ENCODE measurements at places on chromosomes 3 and 15.

DNA sequence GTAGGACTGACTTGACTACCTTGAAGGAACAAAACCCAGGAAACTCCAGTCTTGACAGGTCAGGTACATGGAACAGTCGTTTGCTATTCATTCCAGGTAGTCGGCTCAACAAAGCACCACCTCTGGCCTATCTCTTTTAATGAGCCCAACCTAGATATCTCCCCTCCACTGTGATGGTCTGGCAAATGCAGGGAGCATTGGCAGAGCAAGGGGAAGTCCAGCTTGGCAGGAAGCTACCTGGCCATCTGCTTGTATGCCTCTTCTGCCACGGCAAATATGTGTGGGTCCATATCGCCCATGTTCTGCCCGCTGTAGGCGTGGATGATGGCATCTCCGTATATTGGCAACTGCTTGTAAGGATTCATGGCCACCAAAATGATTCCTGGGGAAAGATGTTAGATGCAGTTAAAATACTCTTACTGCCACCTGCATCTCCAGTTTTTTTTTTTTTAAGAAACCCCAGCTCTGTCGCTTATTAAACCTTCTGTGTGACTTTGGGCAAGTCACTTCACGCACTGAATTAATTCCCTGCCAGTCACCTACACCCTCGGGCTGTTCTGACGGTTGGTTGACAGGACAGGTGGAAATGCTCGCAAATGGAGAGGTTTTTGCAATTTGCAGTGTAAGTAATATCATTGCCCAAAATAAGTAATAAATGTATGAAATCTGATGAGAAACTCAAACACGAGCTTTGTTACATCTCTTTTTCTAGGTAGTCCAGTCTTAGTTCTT lies 16.8 kb downstream of the MYO5C start:
- DNase-seq, result no peak

DNA sequence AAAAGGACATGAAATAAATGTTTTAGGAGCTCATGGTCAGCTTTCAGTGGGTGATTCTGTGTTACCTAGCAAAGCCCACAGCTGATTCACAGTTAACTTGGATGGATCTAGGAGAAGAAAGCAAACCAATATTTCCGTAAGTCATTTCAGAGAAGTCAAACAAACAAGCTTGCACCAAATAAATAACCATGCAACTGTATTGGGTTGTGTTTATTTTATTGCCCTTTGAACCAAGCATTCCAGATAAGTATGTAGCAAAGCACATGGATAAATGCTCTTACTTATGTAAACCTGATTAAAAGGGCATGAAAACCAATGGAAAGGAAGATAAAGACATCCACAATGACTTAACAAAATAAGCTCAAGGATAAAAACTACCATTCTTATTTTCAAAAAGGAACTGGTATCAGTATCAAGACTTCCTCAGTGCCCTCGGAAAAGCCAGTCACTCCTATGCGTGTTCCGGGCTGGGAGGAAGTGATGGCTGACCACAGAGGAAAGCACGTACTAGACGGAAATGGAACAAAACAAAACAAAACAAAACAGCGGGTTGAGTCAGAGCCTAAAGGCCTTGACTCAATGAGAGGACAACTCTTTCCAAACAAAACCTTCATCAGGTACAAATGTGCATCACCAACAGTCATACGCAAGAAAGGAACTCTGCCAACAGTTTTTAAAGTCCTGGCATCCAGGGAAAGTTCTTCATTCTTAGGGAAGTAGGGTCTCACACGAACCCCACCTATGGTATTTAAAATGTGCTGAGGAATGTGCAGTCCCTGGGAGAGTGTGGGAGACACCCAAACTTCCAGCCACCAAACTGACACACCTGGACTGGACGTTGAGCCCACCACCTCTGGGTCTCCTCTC lies 103.3 kb downstream of the SNRK start:
- peak; percentile 61 for DNase-seq

GRCh38 chr3:78004571-78004970 lies 964.7 kb downstream of the ROBO2 start:
- DNase-seq, result no peak

DNA sequence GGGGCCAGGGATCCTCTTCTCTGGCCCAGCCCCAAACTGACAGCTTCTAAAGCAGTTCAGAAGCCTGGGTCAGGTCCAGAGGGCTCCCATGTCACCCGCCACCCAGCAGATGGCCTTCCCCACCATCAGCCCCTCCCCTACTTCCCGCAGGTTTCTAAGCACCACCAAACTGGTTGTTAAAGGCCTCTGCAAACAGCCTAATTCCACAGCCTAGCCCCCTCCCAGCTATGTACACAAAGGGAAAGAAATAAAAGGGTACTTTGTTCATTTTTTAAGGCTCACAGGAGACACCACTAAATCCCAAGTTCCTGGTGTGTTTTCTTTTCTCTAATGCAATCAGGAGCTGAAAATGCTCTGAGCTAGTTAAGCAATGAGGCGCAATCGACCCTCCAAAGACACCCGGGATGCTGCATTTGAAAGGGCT lies 30.6 kb downstream of the PLCH1 start:
- DNase-seq, result no peak

DNA sequence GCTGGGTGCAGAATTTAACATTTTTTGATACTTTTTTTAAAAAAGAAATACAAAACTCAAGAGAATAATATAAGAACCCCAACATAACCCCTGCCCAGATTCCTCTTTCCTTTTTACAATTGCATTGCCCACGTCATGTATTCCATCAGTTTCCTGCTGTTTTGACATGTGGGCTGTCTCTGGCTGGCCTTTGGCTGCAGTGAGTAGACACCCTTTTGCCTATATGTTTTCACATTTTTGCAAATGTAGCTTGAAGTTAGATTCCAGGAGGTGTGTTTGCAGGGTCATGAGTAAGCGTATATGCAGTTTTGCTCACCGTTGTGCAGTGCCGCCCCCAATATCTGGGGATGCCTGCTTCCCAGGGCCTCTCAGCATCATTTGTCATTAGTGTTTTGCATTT lies 28.0 kb upstream of the ATP10A start:
- DNase-seq, result no peak

- no peak for DNase-seq
Observed at GRCh38 chr3:139251529-139251928, 92.3 kb upstream of the MRPS22 start.

DNA sequence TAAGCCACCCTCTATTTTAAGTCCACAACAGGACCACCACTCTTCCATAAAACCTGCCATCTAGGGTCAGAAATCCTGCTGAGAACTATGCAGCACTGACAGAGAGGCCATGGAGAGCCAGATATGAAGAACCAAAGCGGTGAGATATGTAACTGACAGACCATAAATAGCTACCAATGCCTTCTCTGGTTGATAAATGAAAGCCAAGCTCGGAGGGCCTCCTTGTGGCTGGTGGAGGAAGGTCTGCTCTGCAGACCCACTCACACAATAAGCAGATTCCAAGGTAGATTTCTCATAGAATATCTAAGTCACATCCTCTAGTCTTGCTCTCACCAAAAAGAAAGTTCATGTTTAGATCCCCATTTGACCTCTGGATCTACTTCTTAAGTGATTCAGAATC lies 38.9 kb downstream of the RYK start:
- no peak for DNase-seq

- DNase-seq, result no peak
Observed at GRCh38 chr3:23052208-23052607, 150.9 kb upstream of the UBE2E2 start.

GRCh38 chr3:156764751-156765150 lies 61.4 kb upstream of the LEKR1 start:
- DNase-seq, result no peak

All from activated CD8-positive, alpha-beta memory T cell treated with anti-CD3 and anti-CD28 coated beads for 4 hours (primary cell).